ENCODE measurements at places on chromosomes 3 and 15.

GRCh38 chr3:74518610-74519009 is 95.8 kb downstream of the CNTN3 start:
- DNase-seq, result no peak

- peak; percentile 60 for DNase-seq
These were observed 45.8 kb downstream of the ALDH1A2 start for GRCh38 chr15:58019503-58020376.

GRCh38 chr15:85491691-85492090 is 111.3 kb downstream of the AKAP13 start:
- no peak for DNase-seq

DNA sequence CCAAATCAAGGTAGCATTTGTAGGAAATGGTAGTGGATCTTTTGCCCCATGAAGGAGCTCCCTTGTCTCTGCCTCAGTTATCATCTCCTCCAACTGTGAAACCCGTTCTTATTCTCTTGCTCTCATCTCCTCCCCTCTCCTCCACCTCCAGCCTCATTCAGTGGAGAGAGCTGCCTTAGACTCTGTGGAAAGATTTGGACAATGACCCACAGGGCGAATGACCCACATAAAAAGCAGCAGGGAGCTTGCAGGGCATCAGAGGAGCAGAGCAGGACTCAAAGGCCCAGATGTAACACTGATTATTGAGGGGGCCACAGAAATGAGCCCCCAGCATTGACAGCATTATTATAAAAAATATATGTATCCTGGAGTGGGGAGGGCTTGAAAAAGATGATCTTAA is 641.1 kb upstream of the CFAP20DC start:
- no peak for DNase-seq

DNA sequence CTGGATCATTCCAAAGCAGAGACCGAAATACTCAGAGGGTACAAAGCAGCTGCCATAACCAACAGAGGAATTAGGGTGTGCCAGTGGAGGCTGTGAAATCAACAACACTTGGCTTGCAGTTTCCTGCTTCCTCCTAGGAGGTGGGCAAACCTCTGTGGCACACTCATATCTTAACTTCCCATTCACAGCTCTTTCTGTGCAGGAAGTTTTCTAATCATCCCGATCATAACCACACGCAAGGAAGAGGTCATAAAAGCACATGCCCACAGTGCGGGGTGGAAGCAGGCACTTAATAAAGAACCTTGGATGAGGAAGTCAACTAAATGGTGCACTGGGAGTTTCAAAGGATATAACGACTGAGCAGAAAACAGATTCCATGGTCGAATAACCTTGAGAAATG is 5.1 kb downstream of the SCAMP2 start:
- no peak for DNase-seq

DNA sequence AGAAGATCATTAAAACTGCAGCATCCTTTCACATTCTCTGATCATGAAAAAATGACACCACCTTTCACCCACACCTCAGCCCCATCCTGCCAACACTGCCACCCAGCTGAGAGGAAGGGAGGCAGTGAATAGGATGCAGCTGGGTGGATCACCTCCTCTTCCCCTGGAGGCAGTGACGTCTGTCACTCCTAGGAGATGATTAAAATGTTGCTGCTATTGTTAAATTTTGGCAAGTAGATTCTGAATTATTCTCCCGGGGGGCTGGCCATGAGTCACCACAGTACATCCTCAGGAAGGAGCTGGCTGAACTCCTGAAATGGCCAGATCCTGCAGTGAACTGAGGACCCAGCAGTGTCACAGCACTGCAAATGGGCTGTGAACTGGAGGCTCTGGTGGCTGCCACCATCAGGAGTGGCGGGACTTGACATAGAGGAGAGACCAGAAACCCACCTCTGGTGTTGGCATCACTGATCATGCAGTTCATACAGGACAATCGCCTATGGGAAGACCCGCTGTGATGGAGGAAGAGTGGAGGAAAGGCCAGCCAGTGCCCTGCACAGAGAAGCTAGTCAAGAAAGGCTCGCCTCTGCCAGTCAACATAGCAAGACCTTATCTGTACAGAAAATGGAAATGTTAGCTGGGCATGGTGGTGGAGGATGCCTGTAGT is 199.1 kb downstream of the FAM43A start:
- no peak for DNase-seq

GRCh38 chr15:34070003-34070402 is 31.0 kb upstream of the AVEN start:
- DNase-seq, result no peak

DNA sequence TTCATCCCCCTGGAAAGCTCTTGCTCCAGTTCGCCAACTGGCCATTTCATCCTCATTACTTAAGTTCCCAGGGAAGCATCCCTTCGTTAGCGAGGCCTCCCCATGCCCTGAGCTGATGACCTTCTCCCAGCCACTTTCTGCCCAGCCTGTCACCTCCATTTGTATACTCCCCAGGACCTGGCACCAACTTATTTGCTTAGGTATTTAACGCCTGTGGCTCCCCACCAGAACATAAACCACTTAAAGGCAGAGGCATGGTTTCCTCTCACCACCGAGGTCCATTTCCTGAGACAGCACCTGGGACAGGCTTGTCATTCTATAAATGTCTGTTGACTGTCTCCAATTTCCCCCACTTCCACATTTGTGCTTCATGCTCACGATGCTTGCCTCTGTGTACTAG is 189.0 kb downstream of the ZNF621 start:
- DNase-seq, result no peak

DNA sequence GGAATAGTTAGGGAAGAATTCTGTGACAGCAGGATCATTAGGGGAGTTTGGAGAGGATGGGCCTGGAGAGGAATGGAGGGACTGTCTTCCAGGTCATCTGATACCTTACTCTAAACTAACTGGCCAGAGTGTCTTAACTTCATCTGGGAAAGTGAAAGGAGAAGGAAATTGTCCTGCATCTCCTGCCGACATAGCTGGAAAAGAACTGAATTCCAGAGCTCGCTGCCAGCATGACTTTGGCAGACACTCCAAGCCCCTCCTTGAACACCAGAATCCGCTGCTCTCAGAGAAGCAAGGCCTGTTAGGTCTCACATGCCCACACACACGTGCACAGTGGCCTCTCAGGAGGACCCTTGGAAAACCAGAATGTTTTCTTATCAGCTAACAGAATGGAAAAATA is 10.5 kb downstream of the ABI3BP start:
- peak; percentile 45 for DNase-seq

GRCh38 chr15:58771621-58772250 is 634 bp downstream of the MINDY2 start:
- no peak for DNase-seq

DNA sequence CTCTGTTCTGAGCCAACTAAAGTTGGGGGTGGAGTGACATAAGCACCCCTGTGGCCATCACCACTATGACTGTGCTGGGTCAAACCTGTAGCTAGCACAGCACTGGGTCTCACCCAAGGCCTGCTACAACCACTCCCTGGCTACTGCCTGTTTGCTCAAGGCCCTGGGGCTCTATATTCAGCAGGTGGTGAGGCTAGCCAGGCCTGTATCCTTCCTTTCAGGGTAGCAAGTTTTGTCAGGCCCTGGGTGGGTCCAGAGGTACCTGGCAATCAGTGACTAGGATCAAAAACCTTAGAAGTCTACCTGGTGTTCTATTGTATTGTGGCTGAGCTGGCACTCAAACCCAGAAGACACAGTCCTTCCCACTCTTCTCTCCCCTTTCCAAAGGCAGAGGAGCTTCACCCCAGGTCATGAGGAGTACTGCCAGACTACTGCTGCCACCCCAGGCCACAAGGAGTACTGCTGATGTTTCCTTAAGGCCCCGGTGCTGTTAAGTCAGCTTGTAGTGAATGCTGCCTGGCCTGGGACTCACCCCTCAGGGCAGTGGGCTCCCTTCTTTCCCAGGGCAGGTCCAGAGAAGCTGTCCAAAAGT is 170.8 kb downstream of the IGSF11 start:
- DNase-seq, result no peak

GRCh38 chr3:11085093-11085840 is 69.0 kb upstream of the HRH1 start:
- DNase-seq, result no peak

DNA sequence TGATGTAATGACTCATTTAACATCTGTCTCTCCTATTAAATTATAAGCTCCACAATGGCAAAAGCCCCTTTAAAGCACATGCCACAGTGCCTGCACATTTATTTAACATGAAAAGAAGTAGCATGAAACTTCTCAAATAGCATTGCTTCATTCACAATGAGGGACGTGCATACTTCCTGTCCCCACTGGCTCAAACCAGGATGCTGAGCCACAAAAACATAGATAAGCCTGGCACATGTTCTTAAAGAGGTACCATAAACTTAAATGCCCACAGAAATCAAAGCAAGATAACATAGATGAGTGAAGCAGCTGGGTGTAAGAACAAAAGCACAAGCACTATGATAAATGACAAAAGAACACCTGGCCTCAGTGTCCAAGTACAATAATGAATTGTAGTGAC is 3.8 kb downstream of the TP53BP1 start:
- DNase-seq, result peak; percentile 26

- DNase-seq, result peak; percentile 54
These were observed 6.9 kb upstream of the NFKBIZ start for GRCh38 chr3:101842245-101842934.

GRCh38 chr3:102089904-102090720 is 240.8 kb downstream of the NFKBIZ start:
- peak; percentile 86 for DNase-seq

- peak; percentile 15 for DNase-seq
These were observed 22.0 kb downstream of the OR5H15 start for GRCh38 chr3:98188545-98188944.

- DNase-seq, result no peak
These were observed 19.2 kb upstream of the CPOX start for GRCh38 chr3:98612587-98612986.

DNA sequence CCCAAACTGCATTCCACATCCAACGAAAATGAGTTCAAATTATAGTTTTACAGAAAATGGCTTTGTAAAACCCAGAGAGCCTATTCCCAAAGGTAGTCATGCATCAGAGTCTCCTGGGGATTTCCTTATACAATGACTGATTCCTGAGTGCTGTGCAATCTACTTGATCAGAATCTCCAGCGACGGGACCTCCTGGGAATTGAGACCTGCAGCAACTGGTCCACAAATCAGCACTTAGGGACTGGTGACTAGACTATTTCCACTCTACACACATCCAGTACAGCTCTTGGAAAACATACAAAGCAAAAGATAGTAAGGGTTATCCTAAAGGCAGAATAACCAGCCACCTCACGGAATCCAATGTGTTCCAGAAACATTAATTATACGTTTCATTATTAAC is 871.0 kb upstream of the CFAP20DC start:
- DNase-seq, result no peak

- no peak for DNase-seq
These were observed 62.2 kb downstream of the SOX2 start for GRCh38 chr3:181773921-181774320.

DNA sequence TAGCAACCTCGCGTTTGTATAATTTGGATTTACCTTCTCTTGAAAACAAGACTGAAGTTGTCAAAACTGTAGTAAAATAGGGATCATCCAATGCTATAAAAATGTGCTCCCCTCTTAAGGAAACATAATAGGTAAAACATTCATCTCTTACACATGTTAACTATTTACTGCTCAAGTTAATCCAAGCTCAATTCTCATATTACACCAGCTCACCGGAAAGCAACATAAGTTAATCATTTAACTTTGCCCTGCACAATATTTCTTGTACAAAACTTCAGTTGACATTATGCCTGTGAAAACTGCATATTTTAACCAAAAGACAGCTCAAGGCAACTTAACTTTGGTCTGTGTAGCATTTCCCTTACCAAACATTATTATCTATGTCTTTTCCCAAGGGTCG is 634.2 kb downstream of the NAALADL2 start:
- no peak for DNase-seq

DNA sequence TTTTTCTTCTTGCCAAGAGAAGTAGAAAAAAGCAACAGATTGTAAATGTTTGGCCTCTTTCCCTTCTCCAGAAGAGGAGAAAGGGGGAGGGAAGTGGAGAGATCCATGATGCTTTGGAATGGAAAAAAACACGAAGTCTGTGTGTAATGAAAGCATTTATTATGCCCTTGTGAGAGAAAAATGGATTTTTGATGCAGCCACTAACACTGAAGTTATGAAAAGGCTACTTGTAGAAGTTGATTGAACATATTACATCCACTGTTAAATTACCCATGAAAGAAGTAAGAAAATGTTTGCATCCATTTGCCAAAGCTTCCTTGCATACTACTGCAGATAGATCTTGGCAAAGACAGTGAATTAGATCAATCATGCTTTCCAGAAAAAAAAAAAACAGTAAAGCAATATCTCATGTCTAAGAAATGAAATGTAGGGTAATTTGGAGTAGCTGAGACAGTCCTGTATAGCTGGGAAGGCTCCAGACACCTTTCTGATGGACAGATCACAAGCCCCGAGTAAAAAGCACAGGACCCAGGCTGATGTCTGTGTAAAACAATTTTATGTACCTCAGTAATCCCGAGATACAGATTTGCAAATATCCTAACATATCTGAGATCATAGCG is 295.5 kb downstream of the PLOD2 start:
- DNase-seq, result no peak

- DNase-seq, result peak; percentile 92
These were observed at the start of gene SLC12A6 for GRCh38 chr15:34337557-34338306. SLC12A6 (minus strand) TSS chr15:34337781; CDS start chr15:34336680, 1,101 bp downstream.

GRCh38 chr3:137988982-137989381 is 21.0 kb upstream of the CLDN18 start:
- DNase-seq, result no peak

- peak; percentile 40 for DNase-seq
These were observed 24.1 kb upstream of the VEPH1 start for GRCh38 chr3:157527131-157527881.

DNA sequence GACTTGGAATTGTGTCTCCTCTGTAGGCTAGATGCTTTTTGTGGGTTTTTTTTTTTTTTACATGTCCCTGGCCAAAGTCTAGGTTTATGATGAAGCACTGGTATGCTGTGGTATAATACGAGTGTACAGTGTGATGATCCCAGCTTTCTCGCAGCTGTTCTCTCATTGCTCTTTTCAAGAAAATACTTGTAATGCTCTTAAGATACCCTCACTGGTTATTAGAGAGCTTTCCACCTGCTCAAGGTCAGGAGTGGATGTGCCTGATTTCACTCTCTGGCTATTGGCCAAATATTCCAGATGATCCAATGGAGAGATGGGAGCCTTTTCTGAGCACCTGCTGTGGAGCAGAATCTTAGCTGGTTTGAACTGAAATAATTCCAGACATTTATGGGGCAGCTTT is 215.1 kb downstream of the MYRIP start:
- DNase-seq, result no peak

- DNase-seq, result peak; percentile 49
These were observed 12.8 kb downstream of the PPCDC start for GRCh38 chr15:75036212-75036616.

DNA sequence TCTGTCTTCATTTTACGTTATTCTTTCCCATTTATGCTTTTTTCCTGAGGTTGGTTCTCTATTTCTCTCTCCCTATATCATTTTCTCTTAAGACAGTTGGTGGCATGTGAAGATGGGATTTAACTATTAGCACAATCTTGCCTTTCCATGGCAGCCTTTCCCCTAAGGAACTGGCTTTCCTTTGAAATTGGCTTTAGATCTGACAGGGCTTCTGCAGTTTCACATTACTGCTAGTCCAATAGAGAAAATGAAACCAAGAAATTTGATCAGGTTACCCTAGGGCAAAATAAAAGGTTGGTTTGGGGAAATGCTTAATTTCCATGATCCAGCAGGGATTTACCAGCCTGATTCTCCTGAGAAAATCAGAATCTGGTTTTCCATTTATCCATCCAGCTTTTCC is 22.7 kb upstream of the CHL1 start:
- DNase-seq, result no peak

GRCh38 chr3:52372822-52373504 is 56.8 kb downstream of the DNAH1 start:
- no peak for DNase-seq

GRCh38 chr3:55406696-55407425 is 80.2 kb downstream of the WNT5A start:
- DNase-seq, result no peak

Measured in choroid plexus epithelial cell (primary cell).